ENCODE measurements at places on chromosomes 4 and X.

DNA sequence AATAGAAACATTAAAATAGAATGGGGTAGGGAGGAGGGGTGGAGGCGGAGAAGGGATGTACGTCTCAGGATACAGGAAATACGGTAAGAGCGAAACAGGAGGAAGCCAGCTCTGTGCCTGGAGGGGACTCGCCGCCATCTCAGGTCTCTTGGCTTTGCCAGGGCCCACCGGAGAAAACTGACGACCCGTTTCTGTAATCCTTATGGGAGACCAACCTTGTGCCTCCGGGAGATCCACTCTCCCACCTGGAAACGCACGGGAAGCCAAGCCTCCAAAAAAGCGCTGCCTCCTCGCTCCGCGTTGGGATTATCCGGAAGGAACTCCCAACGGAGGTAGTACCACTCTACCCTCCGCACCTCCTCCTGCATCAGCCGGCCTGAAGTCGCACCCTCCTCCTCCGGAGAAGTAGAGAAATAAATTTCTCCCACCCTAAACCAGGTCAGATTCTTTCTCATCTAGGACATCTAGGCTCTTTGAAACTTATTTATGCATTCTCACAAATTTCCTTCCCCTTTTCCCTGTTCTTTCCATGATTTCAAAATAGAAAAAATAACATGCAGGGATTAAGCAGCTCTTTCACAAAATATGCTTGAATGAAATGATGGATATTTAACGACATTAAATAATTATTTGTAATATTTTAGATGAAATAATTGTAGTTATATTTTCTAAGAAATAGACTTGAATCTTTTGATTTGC lies at the start of gene NBDY:
TSS of gene NBDY (plus strand) at position 92 of the 699 bp plus-strand sequence. CDS start at position 203, 111 bp downstream.
- peak; percentile 76 for DNase-seq

- DNase-seq: no peak
Measured at GRCh38 chr4:152565333-152565732, 29.4 kb upstream of the FBXW7 start.

DNA sequence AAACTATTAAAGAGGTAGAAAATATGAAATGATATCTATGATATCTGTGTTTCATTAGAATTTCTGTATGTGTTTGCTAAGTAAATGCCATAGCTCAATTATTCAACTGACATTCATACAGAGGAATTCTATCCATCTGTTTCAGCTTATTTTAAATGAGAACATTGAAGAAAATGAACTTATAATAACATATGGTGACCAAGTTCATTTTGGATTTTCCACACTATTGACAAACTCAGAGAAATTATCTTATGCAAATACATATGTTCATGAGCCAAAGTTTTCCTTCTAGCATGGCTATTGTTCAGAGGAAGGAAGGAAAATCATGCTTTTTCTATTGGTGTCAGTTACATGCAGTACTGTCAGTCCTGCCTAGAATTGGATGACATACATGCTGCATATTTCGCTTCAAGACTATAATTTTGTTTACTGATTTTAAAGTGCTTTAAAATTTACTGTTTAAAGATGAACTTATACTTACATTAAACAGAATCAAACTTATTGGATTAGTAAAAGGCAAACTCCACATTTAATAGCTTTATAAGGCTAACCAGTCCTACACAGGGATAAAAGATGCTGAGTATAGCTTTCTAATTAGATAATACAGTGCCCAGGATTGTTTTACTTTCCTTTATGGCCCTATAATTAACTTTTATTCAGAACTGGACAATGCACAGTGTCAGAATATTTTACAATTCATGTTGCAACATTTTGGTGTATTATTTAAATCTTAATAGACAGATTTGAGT lies 646.2 kb downstream of the TRAM1L1 start:
- DNase-seq: no peak

DNA sequence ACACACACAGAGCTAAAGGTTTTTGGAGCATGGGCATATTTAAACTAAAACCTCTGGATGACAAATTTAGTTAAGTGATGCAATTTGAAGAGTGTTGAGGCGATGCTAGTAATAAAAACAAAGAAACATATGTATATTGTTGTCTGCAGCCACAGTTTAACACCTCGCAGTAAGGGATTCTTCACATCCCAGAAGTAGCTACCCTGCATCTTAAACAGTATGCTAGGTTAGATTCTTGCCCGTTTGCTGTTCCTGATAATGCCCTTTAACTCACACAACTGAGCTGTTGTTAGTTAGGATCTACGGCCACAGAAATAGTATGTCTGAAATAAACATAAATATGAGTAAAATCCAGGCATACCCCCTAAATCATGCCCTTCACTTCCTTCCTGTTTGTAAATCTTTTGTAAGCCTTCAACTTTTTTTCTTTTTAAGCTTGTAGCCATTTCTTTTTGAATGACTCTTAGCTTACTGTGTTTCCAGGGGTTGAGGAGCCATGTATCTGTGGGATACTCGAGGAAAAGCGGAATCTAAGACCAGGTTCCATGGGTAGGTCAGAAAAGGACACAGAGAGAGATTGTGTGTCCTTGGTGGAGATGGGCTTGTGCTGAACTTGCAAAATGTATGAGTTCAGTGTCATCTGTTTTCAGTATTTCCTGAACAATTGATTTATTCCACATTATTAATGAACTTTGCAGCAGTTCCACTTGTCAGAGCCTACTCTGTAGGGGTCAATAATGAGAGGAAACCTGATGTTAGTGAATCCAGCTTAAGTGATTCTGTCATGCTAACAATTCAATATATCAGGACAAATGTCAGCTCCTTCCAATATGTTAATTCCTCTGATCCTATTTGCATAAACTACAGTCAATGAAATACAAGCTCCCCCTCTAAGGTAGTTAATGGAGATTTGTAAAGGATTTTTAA lies 349.6 kb downstream of the GPAT3 start:
- DNase-seq: no peak

- peak; percentile 28 for DNase-seq
Measured at GRCh38 chrX:112941209-112941837, 100.7 kb upstream of the AMOT start.

- no peak for DNase-seq
Measured at GRCh38 chr4:177484613-177485021, 42.4 kb upstream of the AGA start.

DNA sequence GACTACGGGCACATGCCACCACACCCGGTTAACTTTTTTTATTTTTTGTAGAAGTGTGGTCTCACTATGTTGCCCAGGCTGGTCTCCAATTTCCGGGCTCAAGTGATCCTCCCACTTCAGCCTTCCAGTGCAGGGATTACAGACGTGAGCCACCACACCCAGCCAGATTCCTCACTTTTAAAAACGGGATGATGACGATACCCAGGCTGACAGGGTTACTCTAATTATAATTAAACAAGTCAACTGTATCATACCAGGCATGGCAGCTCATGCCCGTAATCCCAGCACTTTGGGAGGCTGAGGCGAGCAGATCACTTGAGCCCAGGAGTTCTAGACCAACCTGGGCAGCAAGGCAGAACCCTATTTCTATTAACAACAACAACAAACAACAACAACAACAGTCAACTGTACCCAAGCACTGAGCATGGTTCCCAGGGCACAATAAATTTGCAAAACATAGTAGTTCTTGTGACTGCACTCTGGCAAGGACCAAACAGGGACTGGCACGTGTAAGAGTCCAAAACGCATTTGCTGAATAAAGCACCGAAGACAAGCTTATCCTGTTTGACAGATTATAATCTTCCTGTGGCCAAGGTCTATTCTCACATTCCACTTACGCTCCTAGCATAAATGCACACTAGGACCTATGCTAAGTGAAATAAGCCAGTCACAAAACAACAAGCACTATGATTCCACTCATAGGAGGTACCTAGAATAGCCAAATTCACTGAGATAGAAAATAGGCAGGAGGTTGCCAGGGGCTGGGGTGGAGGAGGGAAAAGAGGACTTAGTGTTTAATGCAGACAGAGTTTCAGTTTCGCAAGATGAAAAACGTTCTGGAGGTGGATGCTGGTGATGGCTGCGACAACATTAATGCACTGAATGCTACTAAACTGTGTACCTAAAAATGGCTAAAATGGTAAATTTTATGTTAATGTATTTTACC lies 77.5 kb downstream of the IRF2 start:
- DNase-seq: no peak

DNA sequence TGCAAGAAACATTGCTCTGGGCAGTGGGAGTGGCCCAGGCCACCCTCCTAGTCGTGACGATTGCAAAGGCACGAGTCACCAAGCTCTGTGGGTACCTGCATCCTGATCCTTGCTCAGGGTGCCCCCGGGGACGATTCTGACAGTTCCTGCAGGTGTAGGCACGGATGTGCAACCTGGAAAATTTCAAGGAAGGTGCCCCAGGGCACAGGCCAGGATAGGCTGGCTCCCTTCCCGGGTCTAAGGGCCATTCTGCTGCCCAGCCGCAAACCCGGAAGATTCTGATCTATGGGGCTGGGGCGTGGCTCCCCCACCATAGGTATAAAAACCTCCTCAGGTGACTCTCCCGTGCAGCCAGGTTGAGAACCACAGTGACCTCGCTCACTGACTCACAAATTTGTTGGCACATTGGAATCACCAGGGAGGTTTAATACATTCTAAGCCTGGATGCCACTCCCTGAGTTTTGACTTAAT lies 228.5 kb downstream of the PTTG2 start:
- DNase-seq: no peak

GRCh38 chrX:148784137-148784536 lies 283.7 kb downstream of the AFF2 start:
- DNase-seq: no peak

DNA sequence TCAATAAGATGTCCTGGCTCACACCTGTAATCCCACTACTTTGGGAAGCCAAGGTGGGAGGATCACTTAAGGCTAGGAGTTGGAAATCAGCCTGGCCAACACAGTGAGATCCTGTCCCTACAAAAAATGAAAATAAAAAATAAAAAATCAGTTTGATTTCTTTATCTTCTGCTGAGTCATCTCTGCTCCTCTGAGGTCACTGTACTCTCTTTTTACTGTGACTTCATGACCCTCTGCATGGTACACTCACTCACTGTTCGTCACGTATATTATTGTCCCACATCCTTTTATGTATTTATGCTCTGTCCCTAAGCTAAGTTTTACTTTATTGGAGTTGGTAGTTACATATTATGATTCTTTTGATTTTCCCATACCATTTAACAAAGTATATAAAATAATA lies 333.3 kb downstream of the PCDH7 start:
- no peak for DNase-seq

GRCh38 chrX:41047878-41048534 lies 37.2 kb upstream of the USP9X start:
- no peak for DNase-seq

DNA sequence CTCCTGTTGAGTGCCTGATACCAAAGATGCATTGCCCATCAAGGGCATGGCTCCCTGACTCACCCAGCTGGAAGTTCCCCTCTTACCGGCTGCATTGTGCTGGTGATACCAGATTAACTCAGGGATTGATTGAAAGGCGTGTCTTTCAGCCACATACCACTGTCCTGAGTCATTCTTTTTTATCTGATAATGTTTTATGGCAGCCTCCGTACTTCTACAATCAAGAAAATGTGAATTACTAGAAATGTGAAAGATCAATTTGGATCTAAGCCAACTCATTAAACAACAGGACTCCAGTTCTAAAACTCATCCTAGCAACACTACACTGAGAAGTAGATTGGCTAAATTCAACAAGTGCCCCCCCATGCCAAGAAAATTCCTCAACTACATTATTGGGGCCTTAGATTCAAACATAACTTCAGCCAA lies 40.0 kb downstream of the TXK start:
- no peak for DNase-seq

DNA sequence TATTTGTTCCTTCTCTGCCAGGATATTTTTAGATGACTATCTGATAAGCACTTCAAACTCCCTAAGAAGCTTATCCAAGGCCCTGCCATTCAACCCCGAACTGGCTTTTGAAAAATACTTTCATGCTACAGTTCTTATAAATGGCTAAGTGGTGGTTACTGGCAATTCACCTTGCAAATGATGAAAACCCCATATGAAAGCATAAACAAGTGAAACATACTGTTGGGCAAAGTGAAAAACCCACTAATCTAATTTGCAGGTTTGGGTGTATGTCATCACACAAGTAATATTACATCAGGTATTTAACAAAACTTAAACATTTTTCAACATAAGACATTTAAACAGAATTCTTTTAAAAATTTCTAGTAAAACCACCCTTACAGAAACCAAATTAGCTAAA lies 31.1 kb downstream of the TAPT1 start:
- no peak for DNase-seq

DNA sequence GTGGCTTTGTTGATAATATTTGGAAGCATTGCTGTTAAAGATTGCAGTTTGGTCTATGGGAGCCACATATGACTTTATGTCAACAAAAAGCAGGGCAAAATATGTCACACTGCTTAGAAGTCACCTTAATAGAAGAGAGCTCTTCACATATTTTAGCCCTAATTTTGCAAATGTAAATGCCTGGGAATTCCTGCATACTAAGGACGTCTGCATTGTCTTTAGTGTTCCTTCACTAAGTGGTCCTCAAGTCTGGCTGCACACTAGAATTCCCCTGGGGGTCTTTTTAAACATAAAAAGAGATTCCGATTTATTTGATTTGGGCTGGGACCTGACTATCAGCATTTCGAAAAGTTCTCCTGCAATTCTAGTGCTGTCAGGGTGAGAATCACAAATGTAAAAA lies 495.1 kb upstream of the FAM241A start:
- DNase-seq: no peak

DNA sequence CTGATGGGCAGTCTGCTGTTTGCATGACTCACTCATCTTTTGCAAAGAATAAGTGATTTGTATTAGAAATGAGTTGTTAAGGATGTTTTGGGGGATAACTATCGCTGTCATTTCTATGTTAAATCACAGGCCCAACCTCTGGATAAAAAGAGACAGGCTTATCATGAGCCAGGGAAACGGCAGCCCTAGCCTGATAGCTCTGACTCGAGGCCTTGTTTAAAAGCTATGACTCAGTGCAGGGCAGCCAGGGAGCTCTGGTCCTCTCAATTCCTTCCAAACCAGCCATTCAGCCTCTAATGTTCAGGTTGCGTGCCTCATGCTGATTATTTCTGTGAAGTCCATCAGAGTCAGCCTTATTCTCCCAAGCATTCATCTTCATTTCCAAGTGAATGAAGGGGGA lies 305.9 kb upstream of the HAND2 start:
- no peak for DNase-seq

DNA sequence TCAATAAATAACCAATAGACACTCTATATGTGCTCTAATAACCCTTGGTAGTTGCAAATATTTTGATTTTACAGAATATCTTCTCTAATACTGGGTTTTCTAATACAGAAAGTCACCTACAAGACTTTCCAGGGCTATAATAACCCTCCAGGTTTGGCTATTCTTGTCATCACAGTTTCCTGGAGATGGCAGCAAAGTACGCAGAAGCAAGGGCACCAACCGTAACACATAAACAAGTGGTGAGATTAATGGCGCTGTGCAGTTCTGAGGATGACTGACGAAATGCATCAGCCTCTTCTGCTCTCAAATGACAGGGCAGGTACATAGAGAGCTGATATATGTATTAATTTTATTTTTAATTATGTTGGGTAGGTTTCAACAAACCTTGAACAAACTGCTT lies 122.4 kb downstream of the C4orf33 start:
- no peak for DNase-seq

Data from KBM-7 (cell line).